Stimulated activated naive CD4-positive, alpha-beta T cell treated with Interleukin-2 at 50 U/mL for 16 hours (primary cell): ENCODE measurements at places on chromosomes 12 and 14.

- DNase-seq = no peak
Measured at GRCh38 chr12:55925371-55925770, 2.3 kb downstream of the PYM1 start.

GRCh38 chr14:50736932-50737419 is 68.9 kb upstream of the SAV1 start:
- peak; percentile 44 for DNase-seq

- DNase-seq = no peak
Measured at GRCh38 chr12:1435456-1435855, 158.9 kb downstream of the FBXL14 start.

GRCh38 chr14:31659278-31659677 is 98.1 kb downstream of the NUBPL start:
- no peak for DNase-seq

GRCh38 chr14:40269436-40269835 is 837.2 kb upstream of the FBXO33 start:
- no peak for DNase-seq

- no peak for DNase-seq
Measured at GRCh38 chr12:56759263-56759908, 3.7 kb upstream of the HSD17B6 start.
